ENCODE measurements at places on chromosomes 5 and 9. TPM values are rescaled to one million over a fixed set of nuclear protein-coding genes. Genes with fewer than 3 reads are reported as not detected.

Gene ACSL6
- total RNA-seq, result 36.9 TPM

GRCh38 chr9:93963969-93964368, 8.8 kb upstream of the BARX1 start:
- H3K27me3 ChIP-seq, result peaks cover 34% of the 10 kb centered on the region
- H3K4me1 ChIP-seq, result peaks cover 23% of the 10 kb centered on the region
- no peaks in the 10 kb centered on the region for H3K36me3 ChIP-seq
- DNase-seq, result no peak
- no peak overlapping the region for H3K4me3 ChIP-seq
- no peak overlapping the region for H3K27ac ChIP-seq

GRCh38 chr5:113235884-113236283, 198.9 kb downstream of the TSSK1B start:
- no peaks in the 10 kb centered on the region for H3K36me3 ChIP-seq
- H3K27me3 ChIP-seq, result peaks cover 42% of the 10 kb centered on the region
- H3K4me1 ChIP-seq, result no peaks in the 10 kb centered on the region
- H3K4me3 ChIP-seq, result no peak overlapping the region
- no peak for DNase-seq
- H3K27ac ChIP-seq, result no peak overlapping the region

DNA sequence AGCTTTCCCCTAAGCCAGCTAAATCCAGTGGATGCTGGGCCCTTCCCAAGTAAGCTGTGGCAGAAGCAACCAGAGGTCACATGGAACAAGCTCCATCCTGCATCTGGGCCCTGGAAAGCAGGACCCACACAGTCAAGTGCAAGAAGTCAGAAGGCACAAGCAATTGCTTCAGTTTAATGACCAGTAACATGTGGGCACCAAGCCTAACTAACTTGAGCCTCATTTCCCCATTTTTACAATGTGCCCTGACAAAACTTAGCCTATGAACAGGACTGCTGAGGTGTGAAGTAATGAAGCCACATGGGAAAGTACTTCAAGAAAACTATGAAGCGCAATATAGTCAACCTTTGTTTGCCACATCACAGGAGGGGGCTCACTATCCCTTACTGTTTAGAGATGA, 90.5 kb downstream of the TLE1 start:
- no peak overlapping the region for H3K4me3 ChIP-seq
- H3K36me3 ChIP-seq, result no peaks in the 10 kb centered on the region
- no peaks in the 10 kb centered on the region for H3K4me1 ChIP-seq
- H3K27me3 ChIP-seq, result no peaks in the 10 kb centered on the region
- no peak overlapping the region for H3K27ac ChIP-seq
- DNase-seq, result no peak

- H3K27me3 ChIP-seq, result peaks cover 5% of the 10 kb centered on the region
- no peaks in the 10 kb centered on the region for H3K4me1 ChIP-seq
- no peak for DNase-seq
- H3K27ac ChIP-seq, result no peak overlapping the region
These were observed 127.5 kb upstream of the PLCXD3 start for GRCh38 chr5:41637869-41638268.

GRCh38 chr5:10461041-10461440, 19.4 kb downstream of the ROPN1L start:
- peaks cover 7% of the 10 kb centered on the region for H3K27me3 ChIP-seq
- no peaks in the 10 kb centered on the region for H3K36me3 ChIP-seq
- no peak overlapping the region for H3K27ac ChIP-seq
- no peak for DNase-seq

DNA sequence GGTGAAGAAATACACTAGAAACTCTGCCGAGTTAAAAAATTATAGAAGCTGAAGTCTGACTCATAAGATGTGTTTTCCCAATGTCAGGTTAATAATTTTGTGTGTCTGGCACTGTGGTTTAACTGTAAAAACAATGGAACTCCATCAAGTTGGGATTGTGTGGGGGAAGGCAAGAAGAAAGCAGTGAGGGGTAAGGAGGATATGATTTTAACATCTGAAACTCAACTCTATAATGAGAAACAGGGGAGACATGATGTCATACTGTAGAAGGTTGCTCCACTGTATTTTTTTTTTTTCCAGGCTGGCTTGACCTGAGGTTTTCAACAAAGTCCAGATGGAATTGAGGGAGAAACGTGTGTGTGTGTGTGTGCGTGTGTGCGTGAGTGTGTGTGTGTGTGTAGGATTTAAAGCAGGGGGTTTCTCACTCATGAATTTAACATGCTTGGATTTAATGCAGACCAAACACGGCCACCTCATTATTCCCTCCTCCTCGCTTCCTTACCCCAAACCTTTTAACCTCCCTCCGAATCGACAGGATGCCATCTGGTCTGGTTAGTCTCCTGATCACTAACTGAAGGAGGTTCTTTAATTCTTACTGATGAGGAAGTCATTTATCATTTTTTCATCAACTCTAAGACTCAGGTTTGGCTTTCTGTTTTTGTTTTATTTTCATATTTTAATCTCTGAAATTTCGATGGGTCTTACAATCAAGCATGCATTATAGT, 140.2 kb upstream of the LPAR1 start:
- H3K36me3 ChIP-seq, result no peaks in the 10 kb centered on the region
- no peak for DNase-seq
- H3K4me3 ChIP-seq, result no peak overlapping the region
- H3K27me3 ChIP-seq, result no peaks in the 10 kb centered on the region
- no peaks in the 10 kb centered on the region for H3K4me1 ChIP-seq
- H3K27ac ChIP-seq, result no peak overlapping the region
